Ovary (tissue), 10 donors: ENCODE measurements at places on chromosomes 3 and 15. TPM values are rescaled to one million over a fixed set of nuclear protein-coding genes. Genes with fewer than 3 reads are reported as not detected.

DNA sequence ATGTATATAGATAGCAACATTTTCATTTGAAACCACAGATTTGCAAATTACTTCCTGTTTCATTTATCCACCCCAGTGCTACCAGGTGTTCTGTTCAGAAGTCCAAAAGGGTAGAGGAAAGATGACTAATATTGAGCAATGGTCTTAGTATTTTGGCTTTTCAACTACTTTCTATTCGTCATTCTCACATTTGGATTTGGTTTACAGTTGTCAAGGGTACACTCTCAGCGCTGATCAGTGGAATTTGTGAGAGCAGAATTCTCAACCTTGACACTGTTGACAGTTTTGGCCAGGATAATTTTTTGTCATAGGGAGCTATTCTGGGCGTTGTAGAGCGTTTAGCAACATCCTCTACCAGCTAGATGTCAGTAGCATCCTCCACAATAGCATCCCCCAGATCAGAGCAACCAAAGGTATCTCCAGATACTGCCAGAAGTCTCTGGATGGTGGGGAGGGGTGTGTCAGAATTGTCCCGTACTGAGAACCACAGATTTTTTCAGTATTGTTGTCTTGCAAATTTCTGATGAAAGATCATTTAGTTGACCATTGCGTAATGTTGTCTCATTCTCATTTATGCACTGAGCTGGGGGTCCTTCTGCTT lies 4.2 kb downstream of the HMCES start:
- DNase-seq = no peak

GRCh38 chr15:58329781-58330671 lies 101.8 kb upstream of the LIPC start:
- no peak for DNase-seq

DNA sequence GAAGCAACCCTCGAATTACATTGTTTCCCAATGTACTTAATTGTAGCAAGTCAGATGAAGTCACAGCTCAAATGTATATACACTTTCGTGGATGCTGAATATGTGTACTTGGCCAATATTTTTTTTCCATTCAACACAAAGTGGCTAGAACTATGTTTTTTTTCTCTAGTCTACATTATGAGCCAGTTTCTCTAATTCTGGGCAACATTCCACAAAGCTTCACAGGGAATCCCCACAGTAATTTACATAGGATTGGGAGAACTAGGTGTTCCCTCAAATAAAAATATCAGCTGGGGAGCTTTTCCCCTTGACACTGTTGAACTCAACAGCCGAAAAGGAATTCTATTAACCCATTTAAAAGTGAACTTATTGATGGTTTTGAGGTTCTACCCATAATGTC lies 493.1 kb downstream of the MECOM start:
- no peak for DNase-seq

- no peak for DNase-seq
Observed at GRCh38 chr15:52496776-52497470, 31.8 kb downstream of the MYO5A start.

DNA sequence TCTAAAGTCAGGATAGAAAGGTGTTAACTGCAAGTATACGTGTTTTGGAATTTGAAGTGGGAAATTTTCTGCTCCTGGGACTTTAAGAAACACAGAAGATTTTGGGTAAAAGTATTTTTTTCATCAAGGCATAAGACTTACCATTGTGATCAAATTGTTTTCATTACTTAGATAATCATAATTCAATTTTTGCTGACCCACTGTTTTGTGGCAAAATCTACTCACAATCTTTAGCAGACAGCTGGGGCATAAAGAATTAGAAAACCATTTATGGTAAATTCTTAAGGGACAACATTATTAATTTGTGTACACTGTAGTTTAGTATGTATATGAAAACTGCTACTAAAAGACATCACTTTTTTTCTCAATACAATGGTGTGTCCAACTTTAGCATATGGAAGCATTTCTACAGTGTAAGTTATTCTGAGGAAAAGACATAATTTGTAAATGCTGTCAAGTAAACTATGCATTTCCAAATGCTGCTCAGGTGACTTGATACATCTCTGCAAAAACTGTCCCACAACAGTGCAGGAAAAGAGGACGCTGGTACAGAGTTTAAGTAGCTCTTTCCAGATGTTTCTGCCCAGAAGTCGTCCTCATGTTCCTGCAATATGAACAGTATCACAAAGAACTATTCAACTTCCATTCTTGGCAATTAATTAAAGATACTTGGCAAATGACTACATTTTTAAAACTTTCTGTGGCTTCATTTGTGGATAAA lies 52.3 kb downstream of the THSD4 start:
- DNase-seq = no peak

- no peak for DNase-seq
Observed at GRCh38 chr3:43769885-43770425, 79.2 kb downstream of the ABHD5 start.

GRCh38 chr3:119302697-119303551 lies 8.7 kb downstream of the ARHGAP31 start:
- no peak for DNase-seq

DNA sequence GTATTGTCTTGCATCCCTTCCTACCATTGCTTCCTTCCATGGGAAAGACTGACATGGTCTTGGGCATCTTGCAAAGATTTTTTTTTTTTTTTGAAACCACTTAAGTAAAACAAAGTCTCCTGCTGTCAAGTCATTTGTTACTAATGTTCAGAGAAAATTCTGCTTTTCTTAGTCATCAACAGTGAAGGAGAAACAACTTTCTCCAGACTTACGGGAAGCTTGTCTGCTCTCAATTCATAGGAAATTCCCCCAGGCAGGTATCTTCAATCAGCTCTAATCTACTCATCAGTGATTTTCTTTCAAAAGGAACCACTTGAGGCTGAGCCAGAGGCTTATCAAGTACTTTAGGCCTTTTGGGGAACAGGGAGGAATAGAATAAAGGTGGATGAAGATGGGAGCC lies 15.9 kb upstream of the DRD3 start:
- no peak for DNase-seq

DNA sequence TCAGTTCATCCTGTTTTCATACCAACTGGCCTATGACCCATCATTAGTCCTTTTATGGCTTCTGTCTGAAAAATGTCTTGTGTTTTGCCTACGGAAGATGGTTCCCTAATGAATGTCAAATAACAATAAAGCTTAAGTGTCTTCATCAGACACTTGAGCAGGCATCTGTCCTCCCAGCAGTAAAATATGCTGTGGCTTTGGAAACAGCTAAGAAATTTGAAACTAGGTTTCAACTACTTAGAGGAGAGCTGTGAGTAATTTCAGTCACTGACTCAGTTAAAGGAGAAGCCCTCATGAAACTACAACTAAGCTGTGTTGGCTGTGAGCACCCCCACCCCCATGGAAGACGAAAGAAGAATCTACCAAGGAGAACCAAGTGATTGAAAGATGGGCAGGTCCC lies 409.4 kb upstream of the PPP2R3A start:
- no peak for DNase-seq

- no peak for DNase-seq
Observed at GRCh38 chr15:48766196-48766595, 44.7 kb downstream of the CEP152 start.

GRCh38 chr15:39365161-39365560 lies 215.7 kb upstream of the THBS1 start:
- DNase-seq = no peak

GRCh38 chr15:48866141-48866563 lies 11.8 kb upstream of the EID1 start:
- DNase-seq = no peak

DNA sequence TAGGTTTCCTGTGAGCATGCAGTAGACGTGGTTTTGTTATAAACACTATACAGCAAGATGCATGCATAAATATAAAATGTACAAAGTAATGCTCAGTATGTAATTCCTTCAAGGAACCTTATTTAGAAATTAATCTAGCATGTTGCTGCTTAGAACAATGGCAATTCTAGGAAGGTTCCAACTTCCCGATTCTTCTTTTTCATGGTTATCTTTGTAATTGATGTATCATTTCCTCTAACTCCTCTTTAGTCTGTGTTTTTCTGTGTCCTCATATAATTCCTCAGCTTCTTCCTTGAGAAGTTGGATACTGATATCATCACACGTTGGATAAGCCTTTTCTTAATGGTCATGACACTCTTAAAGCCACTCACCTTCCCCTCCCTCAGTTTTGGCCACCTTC lies 3.5 kb downstream of the TSEN2 start:
- DNase-seq = no peak

GRCh38 chr3:130424837-130425236 lies 79.4 kb downstream of the COL6A5 start:
- no peak for DNase-seq

DNA sequence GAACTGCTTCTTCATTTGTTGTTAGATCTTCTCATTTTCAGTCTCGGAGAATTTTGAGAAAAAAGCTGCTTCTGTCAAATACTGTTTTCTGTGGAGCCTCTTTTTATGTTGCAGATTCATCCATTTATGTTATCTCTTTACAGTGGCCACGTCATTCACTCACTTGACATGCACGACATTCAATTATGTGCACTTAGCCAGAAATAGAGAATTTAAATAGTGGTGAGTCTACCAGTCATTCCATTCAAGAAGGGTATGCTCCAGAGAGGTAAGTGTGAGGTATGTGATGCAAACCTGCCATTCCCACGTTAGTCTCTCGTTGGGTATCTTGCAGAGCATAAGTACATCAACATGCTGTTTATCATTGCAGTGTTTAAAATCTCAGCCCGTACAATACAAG lies 9.8 kb downstream of the ARPP19 start:
- DNase-seq = no peak

DNA sequence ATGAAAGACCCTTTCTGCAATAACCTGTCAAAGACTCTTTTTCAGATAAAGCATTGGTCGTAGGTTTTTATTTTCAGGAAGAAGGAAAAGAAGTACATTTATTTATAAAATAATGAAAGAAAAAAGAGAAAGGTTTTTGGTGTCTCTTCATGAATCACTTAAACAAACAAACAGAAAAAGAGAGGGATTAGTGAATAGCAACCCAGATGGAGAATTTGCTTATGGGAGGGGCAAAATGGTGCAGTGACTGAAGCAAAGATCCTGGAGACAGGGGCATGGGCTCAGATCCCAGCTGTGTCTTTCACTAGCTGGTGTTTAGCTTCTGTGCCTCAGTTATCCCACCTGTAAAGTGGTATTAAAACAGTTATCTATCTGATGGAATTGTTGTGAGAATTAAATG lies 78.6 kb upstream of the PFN2 start:
- DNase-seq = no peak

- DNase-seq = no peak
Observed at GRCh38 chr3:17182166-17182565, 297.4 kb downstream of the PLCL2 start.

DNA sequence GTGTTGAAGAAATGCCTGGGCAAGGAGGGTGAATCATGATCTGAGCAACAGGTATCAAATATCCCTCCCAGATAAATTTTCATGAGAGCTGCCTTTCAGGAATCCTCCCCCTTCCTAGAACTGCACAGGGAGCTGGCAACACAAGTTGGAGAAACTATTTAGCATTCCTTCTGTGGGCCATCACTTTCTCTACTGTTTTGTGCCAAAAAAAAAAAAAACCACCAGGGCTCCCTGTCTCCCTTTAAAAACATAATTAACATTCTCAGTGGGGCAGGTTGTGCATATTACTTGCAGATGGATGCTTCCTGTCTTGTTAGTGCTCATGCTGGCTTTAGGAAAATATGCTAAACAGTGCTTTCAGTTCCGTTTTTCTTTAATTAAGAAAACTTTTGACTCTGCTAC lies 234.9 kb upstream of the LMCD1 start:
- DNase-seq = no peak

Gene SI
- 0.01 TPM for polyA plus RNA-seq

Gene HACL1
- polyA plus RNA-seq = 13.4 TPM

Gene DCBLD2
- polyA plus RNA-seq = 31.7 TPM

Gene FGF12
- polyA plus RNA-seq = 1.7 TPM

Gene TRAIP
- polyA plus RNA-seq = 1.9 TPM

Gene MESP1
- polyA plus RNA-seq = 0.33 TPM

Gene SECISBP2L
- polyA plus RNA-seq = 26.8 TPM

Gene HDAC11
- polyA plus RNA-seq = 6.4 TPM

Gene TTC23
- polyA plus RNA-seq = 35.8 TPM

Gene GOLGA8T
- polyA plus RNA-seq = not detected

Gene HOMER2
- 3.5 TPM for polyA plus RNA-seq

Gene ALDH1L1
- 45.1 TPM for polyA plus RNA-seq

Gene ZXDC
- polyA plus RNA-seq = 18.5 TPM

Gene TGM5
- not detected for polyA plus RNA-seq

Gene PPM1M
- 25.7 TPM for polyA plus RNA-seq

Gene EEFSEC
- polyA plus RNA-seq = 6.8 TPM

Gene MSL2
- 14.3 TPM for polyA plus RNA-seq

Gene ARNT2
- polyA plus RNA-seq = 11.0 TPM

Gene PLA2G4E
- polyA plus RNA-seq = not detected
